Spleen (tissue), 13 donors: ENCODE measurements at places on chromosomes 4 and X. TPM values are rescaled to one million over a fixed set of nuclear protein-coding genes. Genes with fewer than 3 reads are reported as not detected.

DNA sequence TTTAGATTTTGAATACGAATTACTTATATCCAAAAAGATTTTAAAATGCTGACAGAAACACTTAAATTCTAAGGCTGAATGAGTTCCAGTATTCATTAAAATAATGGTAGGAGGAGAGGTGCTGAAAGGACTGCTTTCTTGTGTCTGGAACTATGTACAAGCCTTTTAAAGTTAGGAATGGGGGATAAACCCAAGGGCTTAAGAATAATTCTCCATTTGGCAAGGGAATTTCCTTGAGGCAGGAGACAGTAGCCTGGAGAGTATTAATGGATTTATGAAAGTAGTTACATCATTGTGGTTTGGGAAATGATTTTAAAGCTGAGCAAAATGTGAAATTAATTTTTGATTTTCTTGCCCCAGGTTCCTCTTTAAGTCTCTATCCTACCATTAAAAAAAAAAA, 266.5 kb upstream of the KCNIP4 start:
- DNase-seq = no peak
- no peaks in the 10 kb centered on the region for H3K27me3 ChIP-seq
- no peaks in the 10 kb centered on the region for H3K4me1 ChIP-seq
- no peak overlapping the region for H3K27ac ChIP-seq
- H3K36me3 ChIP-seq = no peaks in the 10 kb centered on the region

- peaks cover 27% of the 10 kb centered on the region for H3K4me1 ChIP-seq
- H3K27me3 ChIP-seq = no peaks in the 10 kb centered on the region
- H3K4me3 ChIP-seq = no peak overlapping the region
- H3K27ac ChIP-seq = no peak overlapping the region
Measured at GRCh38 chr4:67522230-67522629, 23.1 kb downstream of the CENPC start.

DNA sequence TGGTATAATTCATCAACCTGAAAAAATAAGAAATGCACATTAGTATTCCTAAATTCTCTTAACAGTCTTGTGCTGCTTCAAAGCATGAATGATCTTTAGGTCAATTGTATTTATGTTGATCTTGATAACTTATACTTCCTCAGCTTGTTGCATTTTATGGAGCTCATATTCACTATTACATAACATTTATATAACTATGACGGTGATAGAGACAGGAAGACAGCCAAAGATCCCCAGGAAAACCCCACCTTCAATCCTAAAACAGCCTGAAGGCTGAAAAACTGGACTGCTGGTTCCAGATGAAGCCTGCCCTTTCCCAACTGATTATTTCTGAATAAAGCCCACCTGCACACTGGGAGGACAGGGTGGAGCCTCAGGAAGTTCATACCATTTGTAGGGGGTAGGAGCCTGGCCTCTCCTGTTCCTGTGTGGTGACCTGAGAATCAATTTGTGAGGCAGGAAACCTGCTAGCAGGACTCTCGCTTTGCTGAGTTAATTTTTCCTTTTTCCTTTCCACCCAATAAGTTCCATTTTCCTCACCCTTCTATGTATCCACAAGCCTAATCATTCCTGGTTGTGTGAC, 30.5 kb downstream of the MAGEC1 start:
- H3K4me1 ChIP-seq = no peaks in the 10 kb centered on the region
- no peak overlapping the region for H3K27ac ChIP-seq
- no peaks in the 10 kb centered on the region for H3K27me3 ChIP-seq
- H3K4me3 ChIP-seq = no peak overlapping the region
- DNase-seq = no peak

- no peak overlapping the region for H3K27ac ChIP-seq
- peaks cover 16% of the 10 kb centered on the region for H3K4me1 ChIP-seq
- H3K27me3 ChIP-seq = no peaks in the 10 kb centered on the region
Measured at GRCh38 chr4:173319696-173320095, 14.5 kb downstream of the HMGB2 start.

DNA sequence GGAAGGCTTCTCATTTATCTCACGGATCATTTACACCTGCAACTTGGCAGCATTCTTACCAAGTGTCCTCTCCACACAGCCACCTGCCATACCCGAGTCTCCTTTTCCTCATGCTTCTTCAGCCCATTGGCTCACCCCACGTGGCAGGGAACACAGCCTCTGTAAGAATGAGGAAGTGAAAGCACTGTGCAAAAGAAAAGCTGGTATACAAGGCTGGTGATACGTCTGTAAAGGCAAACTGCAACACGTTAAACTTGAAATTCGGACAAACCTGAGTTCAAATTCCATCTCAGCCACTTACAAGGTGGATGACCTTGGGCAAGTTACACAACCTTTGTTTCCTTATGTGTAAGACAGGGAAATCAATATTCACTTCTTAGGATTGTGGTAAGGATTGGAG, 164.0 kb upstream of the RASGEF1B start:
- H3K4me3 ChIP-seq = no peak overlapping the region
- no peaks in the 10 kb centered on the region for H3K36me3 ChIP-seq
- peak overlapping the region; percentile 21 for H3K27ac ChIP-seq
- peaks cover 10% of the 10 kb centered on the region for H3K4me1 ChIP-seq
- DNase-seq = peak; percentile 83

DNA sequence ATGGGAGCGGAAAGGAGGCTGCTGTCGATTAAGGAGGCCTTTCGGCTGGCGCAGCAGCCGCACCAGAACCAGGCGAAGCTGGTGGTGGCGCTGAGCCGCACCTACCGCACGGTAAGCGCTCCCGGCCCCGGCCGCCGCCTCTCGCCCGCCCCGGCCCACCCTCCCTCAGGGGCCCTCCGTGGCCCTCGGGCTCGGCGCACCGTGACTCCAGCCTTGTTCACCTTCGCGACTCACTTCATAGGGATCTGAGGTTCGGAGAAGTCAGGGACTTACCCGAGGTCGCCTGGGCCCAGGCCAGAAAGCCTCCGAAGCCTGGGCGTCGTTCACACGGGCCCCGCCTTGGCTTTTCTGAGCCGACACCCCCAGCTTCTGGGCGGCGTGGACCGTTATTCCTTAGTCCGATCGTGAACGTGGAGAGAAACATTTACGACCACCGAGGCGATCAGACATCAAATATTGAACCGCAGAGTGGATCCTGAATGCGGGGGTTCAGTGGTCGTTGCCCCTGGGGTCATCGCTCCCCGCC, 362 bp downstream of the NCAPG start:
- H3K27ac ChIP-seq = peak overlapping the region; percentile 95
- no peak for DNase-seq
- H3K36me3 ChIP-seq = no peaks in the 10 kb centered on the region
- no peaks in the 10 kb centered on the region for H3K27me3 ChIP-seq

DNA sequence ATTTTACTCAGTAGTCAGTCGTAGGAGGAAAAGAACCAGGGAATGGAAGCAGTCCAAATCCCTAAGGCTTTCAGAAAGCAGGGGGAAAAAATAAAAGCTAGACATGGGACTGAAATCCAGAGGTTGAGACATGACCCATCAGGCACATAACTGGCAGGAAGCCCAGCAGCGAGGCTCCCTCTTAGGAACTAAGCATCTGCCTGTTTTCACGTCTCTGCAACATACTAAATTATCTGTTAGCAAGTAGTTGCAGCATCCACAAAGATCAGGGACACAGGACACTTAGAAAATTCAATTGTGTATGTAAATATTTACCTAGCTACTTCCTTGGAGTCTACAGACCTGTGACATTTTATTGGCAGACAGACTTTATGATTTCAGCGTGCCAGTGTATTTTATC, 118.0 kb upstream of the EDNRA start:
- no peak for DNase-seq
- H3K4me1 ChIP-seq = no peaks in the 10 kb centered on the region
- H3K4me3 ChIP-seq = no peak overlapping the region
- no peaks in the 10 kb centered on the region for H3K27me3 ChIP-seq

- no peak overlapping the region for H3K4me3 ChIP-seq
- H3K27me3 ChIP-seq = no peaks in the 10 kb centered on the region
- H3K36me3 ChIP-seq = no peaks in the 10 kb centered on the region
Measured at GRCh38 chrX:117711782-117712181, 404.8 kb downstream of the KLHL13 start.

- peak; percentile 52 for DNase-seq
- no peak overlapping the region for H3K27ac ChIP-seq
- no peak overlapping the region for H3K4me3 ChIP-seq
- peaks cover 55% of the 10 kb centered on the region for H3K27me3 ChIP-seq
- H3K36me3 ChIP-seq = no peaks in the 10 kb centered on the region
Measured at GRCh38 chr4:8277356-8278008, 7.9 kb downstream of the HTRA3 start.

GRCh38 chrX:132001127-132001526, 22.0 kb upstream of the STK26 start:
- no peak for DNase-seq
- no peaks in the 10 kb centered on the region for H3K4me1 ChIP-seq
- H3K4me3 ChIP-seq = no peak overlapping the region
- no peak overlapping the region for H3K27ac ChIP-seq
- no peaks in the 10 kb centered on the region for H3K27me3 ChIP-seq

GRCh38 chr4:174119830-174120229, 163.6 kb downstream of the FBXO8 start:
- no peak for DNase-seq
- no peaks in the 10 kb centered on the region for H3K4me1 ChIP-seq
- no peak overlapping the region for H3K4me3 ChIP-seq
- no peak overlapping the region for H3K27ac ChIP-seq
- no peaks in the 10 kb centered on the region for H3K36me3 ChIP-seq

PWWP3B gene
- not detected for total RNA-seq

DNA sequence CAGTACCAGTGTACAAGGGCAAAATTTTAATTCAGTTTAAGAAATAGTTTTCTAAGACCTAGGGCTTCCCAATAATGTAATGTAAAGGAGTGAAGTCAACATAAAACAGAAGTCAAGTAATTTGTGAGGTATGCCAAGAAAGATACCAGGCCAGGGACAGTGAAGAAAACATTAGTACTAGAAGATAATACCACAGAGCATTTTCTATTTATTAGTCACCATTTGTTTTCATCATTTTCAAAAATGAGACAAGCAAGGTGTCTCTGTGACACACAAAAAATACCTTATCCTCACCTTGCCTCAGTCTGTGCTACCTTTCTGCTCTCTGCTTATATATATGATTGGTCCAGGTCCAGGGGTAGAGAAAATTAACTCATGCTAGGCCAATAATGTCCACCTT, 46.8 kb downstream of the VEGFC start:
- no peaks in the 10 kb centered on the region for H3K4me1 ChIP-seq
- H3K27ac ChIP-seq = no peak overlapping the region
- DNase-seq = no peak
- H3K36me3 ChIP-seq = no peaks in the 10 kb centered on the region
- no peaks in the 10 kb centered on the region for H3K27me3 ChIP-seq

MAOA gene
- 14.3 TPM for total RNA-seq

KLHL4 gene
- 1.3 TPM for total RNA-seq

- H3K4me3 ChIP-seq = no peak overlapping the region
- H3K4me1 ChIP-seq = no peaks in the 10 kb centered on the region
- no peaks in the 10 kb centered on the region for H3K27me3 ChIP-seq
- no peak overlapping the region for H3K27ac ChIP-seq
- H3K36me3 ChIP-seq = no peaks in the 10 kb centered on the region
- DNase-seq = no peak
Measured at GRCh38 chr4:59994118-59994517, 1206.0 kb upstream of the ADGRL3 start.

- no peaks in the 10 kb centered on the region for H3K36me3 ChIP-seq
- no peaks in the 10 kb centered on the region for H3K4me1 ChIP-seq
- H3K4me3 ChIP-seq = no peak overlapping the region
Measured at GRCh38 chr4:136390824-136391223, 1141.5 kb downstream of the PCDH18 start.

TLR3 gene
- 8.6 TPM for total RNA-seq

DNA sequence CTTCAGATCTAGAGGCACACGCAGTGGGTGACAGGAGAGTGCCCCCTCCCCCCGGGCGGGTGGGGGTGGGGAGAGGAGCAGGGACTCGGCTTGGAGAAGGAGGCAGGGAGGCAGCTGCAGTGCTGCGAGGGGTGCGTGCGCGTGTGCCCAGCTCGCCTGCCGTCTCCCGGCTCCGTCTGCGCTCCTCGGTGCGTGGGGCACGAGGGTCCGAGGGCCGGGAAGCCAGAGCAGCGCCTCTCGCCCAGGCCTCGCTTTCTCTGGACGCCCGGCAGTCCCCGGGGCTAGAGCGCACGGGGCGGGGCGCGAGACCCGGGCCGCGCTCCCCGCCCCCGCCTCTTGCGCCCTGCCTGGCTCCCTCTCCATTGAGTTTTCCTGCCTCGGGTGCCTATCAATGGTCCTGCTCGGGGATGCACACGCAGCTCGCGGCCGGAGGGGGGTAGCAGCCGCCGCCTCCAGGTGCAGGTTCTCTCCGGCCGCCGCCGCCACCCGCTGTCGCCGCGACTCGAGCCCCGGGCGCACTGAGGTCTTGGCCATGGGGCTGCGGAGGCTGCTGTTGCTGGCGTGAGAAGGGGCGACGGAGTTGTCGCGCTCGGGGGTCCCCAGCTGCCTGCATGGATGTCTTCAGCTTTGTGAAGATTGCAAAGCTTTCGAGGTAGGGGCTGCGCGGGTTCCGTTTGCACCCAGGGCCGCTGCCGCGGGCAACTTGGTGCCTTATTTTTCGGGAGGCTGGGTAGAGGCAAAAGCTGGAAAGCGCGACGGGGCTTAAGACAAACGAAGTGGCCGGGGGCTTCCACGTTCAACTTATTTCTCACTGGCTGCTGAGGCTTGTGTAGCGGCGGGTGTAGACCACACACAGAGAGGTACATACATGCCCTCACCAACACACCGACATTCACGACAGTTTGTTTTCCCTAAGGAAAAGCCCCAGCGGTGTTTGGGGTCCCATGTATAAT, at the start of gene FRMPD4:
Gene FRMPD4, plus strand, starts transcription at position 113 of the 953 bp plus-strand sequence. Its CDS starts 499 bp downstream, at position 612.
- H3K27ac ChIP-seq = no peak within 1 kb of the TSS
- no peaks in the 10 kb centered on the region for H3K4me1 ChIP-seq
- peak; percentile 64 for DNase-seq
- H3K36me3 ChIP-seq = no peaks in the 10 kb centered on the region

FAM133A gene
- not detected for total RNA-seq

DNA sequence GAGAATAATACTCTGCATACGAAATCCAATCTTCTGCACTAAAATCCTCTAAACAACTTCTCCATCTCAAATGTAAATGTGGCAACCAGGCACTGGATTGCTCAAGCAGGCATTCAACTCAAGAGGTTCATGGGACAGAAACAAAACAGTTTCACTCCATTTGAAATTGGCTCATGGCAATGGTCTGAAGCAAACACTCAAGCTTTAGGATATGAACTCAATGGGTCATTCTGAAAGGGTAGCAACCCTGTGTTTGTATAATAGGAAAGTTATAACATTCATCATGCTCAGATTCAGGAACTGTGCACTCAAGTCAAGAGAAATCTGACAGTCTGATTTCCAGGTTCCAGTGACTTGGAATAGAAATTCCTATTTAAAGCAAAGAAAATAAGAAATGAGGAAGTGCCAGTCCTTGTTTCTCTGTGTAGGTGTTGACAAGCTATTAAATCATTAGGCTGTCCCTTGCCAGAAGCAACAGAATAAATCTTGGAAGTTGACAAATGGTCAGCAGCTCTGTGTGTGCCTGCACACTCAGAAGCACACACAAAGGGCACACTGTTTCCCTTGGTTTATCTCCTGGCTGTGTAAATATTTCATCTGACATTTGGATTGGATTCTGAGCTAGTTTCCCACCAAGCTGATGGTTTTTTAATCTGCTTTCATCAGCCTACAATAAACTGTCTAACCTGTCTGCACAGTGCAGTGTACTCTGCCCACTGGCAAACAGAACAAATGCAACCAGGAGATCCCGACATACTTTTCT, 75.9 kb upstream of the CITED1 start:
- DNase-seq = no peak
- no peak overlapping the region for H3K4me3 ChIP-seq
- H3K36me3 ChIP-seq = no peaks in the 10 kb centered on the region
- H3K27ac ChIP-seq = no peak overlapping the region
